ENCODE measurements at places on chromosomes 7 and 10.

GRCh38 chr10:131920693-131921092, 19.9 kb downstream of the PPP2R2D start:
- H3K27ac ChIP-seq, result no peak overlapping the region
- no peak for DNase-seq
- no peak overlapping the region for H3K4me3 ChIP-seq
- no peaks in the 10 kb centered on the region for H3K36me3 ChIP-seq

DNA sequence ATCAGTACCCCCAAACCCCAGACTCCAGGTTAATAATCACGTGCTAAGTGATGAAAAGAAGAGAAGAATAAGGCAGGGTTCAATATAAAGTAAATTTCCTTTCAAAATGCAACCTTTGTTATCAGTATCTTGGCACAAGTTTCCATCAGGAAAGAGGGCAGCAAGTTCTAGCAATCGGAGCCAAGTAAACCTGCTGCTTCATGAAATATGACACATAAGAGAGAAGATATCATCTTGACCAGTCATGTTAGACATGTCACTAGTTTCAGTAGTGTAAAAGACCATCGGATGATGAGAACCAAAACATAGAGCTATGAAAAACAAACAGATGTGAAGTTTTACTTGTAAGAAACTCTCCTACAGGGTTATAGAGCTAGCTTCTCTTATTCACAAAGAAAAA, 44.0 kb downstream of the AASS start:
- peaks cover 8% of the 10 kb centered on the region for H3K36me3 ChIP-seq
- H3K4me3 ChIP-seq, result no peak overlapping the region
- no peak overlapping the region for H3K27ac ChIP-seq

GRCh38 chr10:76234499-76235226, 803.2 kb downstream of the LRMDA start:
- no peaks in the 10 kb centered on the region for H3K4me1 ChIP-seq
- no peaks in the 10 kb centered on the region for H3K36me3 ChIP-seq
- no peak overlapping the region for H3K4me3 ChIP-seq
- no peaks in the 10 kb centered on the region for H3K27me3 ChIP-seq
- no peak overlapping the region for H3K27ac ChIP-seq
- no peak for DNase-seq

- no peaks in the 10 kb centered on the region for H3K36me3 ChIP-seq
- no peak within 1 kb of the TSS for H3K27ac ChIP-seq
- DNase-seq, result no peak
- no peaks in the 10 kb centered on the region for H3K27me3 ChIP-seq
These were observed at the start of gene PRSS37 for GRCh38 chr7:141841385-141841784. Gene PRSS37, minus strand, starts transcription at chr7:141841485. Its CDS starts 436 bp downstream, at chr7:141841049.

- DNase-seq, result no peak
- H3K27ac ChIP-seq, result no peak overlapping the region
- H3K4me3 ChIP-seq, result no peak overlapping the region
- H3K27me3 ChIP-seq, result no peaks in the 10 kb centered on the region
These were observed 165.9 kb upstream of the NAMPT start for GRCh38 chr7:106450716-106451115.

GRCh38 chr7:18290223-18290622, 205.3 kb upstream of the HDAC9 start:
- H3K27ac ChIP-seq, result no peak overlapping the region
- no peak overlapping the region for H3K4me3 ChIP-seq
- H3K36me3 ChIP-seq, result no peaks in the 10 kb centered on the region
- H3K27me3 ChIP-seq, result no peaks in the 10 kb centered on the region
- H3K4me1 ChIP-seq, result no peaks in the 10 kb centered on the region
- DNase-seq, result no peak

- DNase-seq, result peak; percentile 69
- no peaks in the 10 kb centered on the region for H3K27me3 ChIP-seq
- peaks cover 39% of the 10 kb centered on the region for H3K4me1 ChIP-seq
- peaks cover 9% of the 10 kb centered on the region for H3K36me3 ChIP-seq
- H3K27ac ChIP-seq, result peak overlapping the region; percentile 61
These were observed 9.3 kb downstream of the ZNF316 start for GRCh38 chr7:6646465-6646864.

DNA sequence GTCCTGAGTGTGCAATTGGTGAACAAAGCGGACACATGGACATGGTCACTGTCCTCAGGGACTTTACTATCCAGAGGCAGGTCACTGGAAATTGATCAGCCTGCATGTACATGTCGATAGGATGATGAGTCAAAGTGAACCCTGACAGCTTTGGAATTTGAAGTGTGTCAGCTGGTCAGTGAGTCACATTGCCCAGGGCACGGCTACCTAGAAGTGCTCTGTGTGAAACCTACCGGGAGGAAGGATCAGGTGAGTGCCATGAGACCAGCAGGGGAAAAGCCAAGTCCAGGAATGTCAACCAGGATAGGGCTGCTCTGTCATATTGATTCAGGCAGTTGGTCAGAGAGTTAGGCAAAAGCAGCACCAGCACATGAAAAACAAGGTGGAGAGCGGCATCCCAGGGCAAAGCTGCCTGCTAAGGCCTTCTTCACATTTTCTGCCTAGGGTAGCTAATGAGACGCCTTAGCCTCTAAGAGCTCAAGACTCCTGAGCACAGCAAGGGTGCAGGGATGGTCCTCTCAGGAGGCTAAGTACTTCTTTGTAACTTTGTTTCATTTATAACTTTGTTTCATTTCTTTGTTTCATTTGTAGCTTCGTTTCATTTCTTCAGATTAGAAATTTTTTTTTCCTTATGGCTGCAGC, 19.4 kb upstream of the PDCD4 start:
- no peaks in the 10 kb centered on the region for H3K36me3 ChIP-seq
- no peak overlapping the region for H3K4me3 ChIP-seq

DNA sequence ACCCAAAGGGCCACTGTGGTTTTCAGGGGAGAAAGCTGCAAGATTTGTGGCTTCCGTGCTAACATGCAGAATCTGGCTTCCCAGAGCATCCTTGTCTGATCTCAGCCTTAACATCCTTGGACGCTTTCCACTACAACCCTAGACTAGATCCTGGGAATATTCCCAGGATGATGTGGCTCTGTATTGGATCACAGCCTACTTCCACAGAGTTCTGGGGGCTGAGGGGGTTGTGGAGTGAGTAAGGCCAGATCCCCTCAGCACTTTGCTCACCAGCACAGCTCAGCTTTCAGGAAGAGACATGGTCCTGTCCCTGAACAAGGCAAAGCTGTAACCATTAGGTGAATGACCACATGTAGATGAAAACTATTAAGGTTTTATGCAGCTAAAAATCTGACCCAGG, 241.3 kb upstream of the MYO3A start:
- H3K27me3 ChIP-seq, result no peaks in the 10 kb centered on the region
- H3K36me3 ChIP-seq, result no peaks in the 10 kb centered on the region
- H3K27ac ChIP-seq, result no peak overlapping the region

All from thyroid gland (tissue), 4 donors.